ENCODE measurements at places on chromosomes 3 and 15.

GRCh38 chr15:100940767-100941379, 21.7 kb downstream of the LRRK1 start:
- DNase-seq = no peak

DNA sequence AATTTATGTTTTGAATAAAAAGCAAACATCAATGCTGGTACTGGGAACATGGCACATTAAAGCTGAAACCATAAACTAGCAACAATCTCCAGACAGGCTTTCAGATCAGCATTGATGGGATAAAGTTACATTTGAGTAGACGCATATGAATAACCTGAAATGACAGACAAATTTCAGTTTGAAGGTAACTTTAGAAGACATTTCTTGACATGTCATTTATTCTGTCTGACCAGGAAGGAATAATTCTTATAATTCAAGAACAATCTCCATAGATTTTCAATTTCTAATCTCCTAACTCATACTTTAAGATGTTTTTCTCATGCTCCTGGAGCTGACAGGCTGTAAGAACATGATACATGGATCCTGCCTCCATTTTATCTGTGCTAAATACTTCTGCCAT, 69.8 kb downstream of the PLCH1 start:
- no peak for DNase-seq

GRCh38 chr3:52238193-52238760, 681 bp downstream of the TWF2 start:
- DNase-seq = no peak

- DNase-seq = no peak
Measured at GRCh38 chr3:121735047-121735696, 14.4 kb downstream of the GOLGB1 start.

GRCh38 chr3:127140501-127141460, 52.1 kb upstream of the PRR23E start:
- no peak for DNase-seq

Data from NCI-H1436 treated with DMSO at 0.1 percent for 48 hours (cell line).